Stomach (tissue), 19 donors: ENCODE measurements at places on chromosomes 1 and 21. TPM values are rescaled to one million over a fixed set of nuclear protein-coding genes. Genes with fewer than 3 reads are reported as not detected.
A peak's percentile ranks its signal among the peaks of the same experiment; 100 is the strongest.

DNA sequence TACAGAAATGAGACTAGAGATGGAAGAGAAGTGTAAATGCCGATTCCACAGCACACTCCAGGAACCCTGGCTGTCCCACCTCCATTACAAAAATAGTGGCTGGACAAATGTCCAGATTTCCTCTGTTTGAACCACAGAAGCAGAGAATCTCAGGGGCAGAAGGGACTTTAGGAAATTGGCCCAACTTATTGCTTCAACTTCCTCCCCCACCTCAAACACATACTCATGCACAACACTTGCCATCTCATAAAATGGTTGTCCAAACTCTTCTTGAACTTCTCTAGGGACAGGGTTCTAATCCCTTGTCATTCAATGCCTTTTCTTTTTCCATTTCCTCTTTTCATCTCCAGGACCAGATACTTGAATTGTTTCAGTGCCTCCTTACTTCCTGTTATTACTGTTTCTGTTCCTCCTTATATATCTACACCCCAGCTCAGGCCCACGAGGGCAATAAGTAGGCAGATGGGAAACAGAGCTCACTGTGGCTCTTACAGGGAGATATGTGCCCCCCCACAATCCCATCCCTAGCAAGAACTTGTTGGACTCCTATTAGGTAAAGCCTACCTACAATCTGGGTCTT, 8.5 kb upstream of the B4GALT3 start:
- DNase-seq = no peak

DNA sequence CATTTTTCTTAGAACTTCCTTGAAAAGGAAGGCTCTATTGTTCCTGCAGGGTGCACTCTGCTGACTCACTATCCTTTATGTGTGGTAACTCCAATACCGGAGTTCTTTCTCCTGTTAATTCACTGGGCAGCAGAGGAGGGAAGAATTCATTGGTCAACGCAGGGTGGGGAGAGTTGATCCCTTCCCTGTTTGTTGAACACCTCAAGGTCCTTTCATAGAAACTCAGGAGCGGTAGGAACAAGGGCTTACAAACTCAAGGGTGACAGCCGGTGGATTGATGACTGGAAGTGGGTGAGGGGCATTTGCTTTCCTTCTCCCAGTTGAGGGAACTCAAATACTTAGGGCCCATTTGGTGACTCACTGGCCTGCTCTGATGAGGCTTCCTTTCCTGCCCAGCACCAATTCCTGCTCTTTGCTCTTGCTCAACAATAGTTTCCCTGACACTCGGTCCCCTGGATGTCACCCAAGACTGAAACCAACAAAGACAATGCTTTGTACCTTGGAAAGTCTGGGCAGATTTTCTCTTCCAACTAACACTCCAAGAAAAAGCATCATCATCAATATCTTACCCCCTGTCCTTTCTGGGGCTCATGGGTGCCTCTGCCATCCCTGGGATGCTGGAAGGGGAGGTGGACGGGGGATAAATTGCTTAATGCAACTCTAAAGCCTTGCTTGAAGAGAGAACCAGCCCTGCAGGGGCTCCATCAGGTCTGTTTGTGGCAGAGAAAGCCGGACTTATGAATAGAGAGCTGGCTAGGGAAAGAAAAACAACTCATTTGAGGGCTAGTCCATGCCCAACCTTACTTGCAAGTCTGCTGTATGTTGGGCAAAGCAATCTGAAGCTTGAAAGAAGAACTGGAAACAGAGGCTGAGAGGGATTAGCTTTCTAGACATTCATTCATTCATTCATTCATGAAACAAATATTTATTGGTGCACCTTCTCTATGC, 9.3 kb downstream of the SLC26A9 start:
- DNase-seq = no peak

DNA sequence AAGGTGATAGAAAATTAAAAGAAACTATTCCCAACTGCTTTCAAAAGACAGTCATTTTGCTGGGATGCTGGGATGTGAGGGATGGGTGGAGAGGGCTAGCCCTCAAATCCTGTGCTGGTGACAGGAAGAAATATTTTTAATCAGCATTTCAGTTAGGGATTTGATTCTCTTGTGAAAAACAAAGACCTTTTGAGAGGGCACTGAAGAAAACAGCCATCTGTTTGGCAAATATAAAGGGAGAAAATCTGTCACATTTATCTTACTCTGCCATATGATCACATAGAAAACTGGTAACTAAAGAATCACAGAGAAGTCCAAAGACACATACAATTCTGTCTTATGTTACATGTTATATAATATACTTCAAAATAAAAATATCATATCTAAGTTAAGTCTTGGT, 12.3 kb downstream of the STXBP3 start:
- no peak for DNase-seq

DNA sequence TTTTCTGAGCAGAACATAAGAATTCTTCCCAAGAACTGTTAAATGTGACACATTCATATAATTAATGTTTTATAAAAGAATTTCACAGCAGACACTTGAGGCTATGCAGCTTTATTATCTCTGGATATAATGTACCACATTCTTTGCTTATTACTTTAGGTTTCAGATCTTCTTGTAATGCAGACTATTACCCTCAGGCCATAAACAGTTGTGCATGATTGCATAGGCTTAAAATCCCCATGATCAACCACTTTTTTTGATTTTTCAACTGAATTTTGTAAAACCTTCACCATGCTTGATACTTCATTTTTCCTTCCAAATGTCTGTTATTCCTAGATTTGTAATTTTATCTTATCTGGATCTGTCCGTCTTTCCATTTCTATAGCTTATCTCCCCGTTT, 1355.7 kb downstream of the BRINP3 start:
- no peak for DNase-seq

Gene MEX3A
- not detected for total RNA-seq

DNA sequence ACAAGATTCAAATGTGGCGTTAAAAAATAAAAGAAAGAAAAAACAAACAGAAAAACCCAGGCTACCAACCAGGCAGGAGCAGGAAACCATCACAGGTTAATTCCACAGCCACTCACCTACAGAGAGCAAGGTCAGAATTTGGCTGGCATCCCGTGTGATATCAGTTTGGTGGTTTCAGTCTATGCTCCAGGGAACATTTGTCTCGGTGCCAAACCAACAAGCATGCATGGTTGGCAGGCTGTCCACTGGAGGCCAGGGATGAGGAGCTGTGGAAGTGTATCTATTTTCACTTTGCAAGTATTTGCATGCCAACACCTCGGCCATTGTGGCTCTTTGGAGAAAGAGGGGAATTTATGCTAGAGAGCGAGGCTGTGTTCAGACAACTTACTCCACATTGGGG, 53.1 kb upstream of the PROX1 start:
- peak; percentile 9 for DNase-seq

GRCh38 chr1:111565079-111565478, 54.5 kb upstream of the RAP1A start:
- DNase-seq = no peak

Gene FCRL1
- total RNA-seq = 2.4 TPM

DNA sequence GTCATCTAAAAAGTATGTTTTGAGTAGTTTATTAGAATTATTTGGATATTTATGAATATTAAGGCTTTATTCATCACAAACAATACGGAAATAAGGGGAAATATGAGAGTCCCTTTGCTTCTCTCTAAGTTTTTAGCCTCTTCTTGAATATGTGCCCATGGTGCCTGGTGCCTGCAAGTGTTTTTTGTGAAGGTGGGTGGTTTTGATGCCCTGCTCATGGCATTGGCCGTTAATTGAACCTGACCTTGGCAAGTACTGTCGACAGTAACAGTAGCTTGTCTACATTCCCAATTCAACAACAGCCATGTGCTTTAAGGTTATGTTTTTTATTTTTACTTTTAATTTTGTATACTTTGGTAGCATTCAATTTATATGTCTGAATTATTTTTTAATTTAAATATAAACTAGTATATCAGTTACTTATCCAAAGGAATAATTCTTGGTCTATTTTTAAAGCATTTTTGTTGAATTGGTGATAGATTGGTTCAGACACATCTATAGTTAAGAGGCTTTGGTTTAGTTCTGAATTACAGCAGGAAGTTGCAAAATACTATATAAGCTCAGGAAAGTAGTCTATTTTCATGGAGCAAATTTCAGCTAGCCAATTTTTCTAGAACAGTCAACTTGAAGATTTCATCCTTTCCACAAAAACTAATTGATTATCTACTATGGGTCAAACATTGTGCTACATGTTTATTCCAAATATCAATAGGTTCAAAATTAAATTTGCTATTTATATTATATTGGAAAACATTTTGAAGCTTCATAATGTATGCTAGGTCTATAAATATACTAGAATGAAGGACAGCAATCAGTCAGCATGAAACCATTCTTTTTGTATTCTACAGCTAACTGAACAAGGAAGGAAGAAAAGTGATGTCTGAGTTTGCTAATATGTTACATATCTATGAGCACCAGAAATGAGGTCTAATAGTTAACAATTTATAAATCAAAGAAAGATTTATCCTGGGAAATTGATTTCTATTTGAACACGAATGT, 184.4 kb downstream of the MRPL39 start:
- DNase-seq = no peak

Gene RBM11
- total RNA-seq = not detected

GRCh38 chr1:162219461-162219860, 150.0 kb downstream of the NOS1AP start:
- no peak for DNase-seq

DNA sequence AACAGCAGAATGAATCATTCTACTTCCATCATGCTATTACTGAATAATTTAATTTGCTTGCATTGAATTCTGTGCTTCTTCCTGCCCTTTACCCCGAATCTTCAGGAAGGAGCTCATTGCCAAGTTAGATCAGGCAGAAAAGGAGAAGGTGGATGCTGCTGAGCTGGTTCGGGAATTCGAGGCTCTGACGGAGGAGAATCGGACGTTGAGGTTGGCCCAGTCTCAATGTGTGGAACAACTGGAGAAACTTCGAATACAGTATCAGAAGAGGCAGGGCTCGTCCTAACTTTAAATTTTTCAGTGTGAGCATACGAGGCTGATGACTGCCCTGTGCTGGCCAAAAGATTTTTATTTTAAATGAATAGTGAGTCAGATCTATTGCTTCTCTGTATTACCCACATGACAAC, 44.2 kb downstream of the MAP3K7CL start:
- DNase-seq = no peak

GRCh38 chr1:53274026-53274425, 35.7 kb upstream of the MAGOH start:
- DNase-seq = no peak

DNA sequence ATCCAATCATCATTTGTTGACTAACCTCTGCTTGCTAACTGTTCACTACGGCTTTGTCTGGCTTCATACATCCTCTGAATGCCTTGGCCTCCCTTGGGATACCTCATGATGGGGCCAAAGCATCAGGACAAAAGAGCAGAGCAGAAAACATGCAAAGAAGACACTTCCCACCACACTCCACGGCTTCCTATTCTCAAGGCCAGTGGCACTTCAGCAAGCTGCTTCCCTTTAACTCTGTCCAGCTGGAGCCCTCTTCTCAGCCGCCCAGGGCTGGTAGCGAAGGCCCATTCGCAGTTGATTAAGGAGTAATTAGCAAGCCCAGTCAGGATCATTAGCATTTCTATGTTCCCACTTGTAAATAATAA, 224.3 kb upstream of the FGGY start:
- DNase-seq = no peak

Gene OR2AK2
- not detected for total RNA-seq

DNA sequence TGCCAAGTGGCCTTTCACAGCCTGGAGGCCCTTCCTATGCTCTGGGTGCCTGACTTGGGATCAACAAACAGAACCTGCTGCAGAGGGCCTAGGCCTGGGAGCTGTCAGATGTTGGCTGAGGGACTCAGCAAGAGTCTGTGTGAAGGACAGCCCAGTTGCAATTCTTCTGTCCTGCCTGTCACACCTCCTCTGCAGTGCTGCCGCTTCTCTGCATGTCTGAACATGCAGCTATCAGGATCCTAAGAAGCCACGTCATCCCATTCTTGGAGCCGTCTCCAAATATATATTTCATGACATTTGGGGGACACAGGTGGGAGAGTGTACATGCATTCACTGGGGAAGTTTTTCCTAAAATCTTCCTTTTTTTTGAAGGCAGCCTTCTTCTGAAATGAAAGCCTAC, 8.6 kb downstream of the FCAMR start:
- no peak for DNase-seq

DNA sequence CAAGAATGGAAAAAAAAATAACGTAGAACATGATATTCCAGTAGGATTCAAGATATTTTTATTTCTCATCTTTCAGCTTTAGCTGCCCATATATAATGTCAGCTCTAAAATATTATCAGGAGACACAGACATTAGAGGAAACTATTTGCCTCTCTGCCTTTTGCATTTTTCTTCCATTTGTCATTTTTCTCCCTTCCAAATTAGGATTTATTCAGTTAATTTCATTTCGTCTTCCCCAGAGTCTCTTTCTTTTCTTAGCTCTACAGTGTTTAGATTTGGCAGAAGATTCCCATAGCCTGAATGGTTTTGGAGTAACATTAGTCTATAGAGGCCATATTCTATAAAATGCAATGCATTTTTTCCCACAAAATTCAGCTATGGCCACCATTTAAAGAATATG, 5.1 kb upstream of the ENAH start:
- no peak for DNase-seq

- DNase-seq = peak; percentile 50
Measured at GRCh38 chr1:206467915-206468314, 2.4 kb upstream of the IKBKE start.

DNA sequence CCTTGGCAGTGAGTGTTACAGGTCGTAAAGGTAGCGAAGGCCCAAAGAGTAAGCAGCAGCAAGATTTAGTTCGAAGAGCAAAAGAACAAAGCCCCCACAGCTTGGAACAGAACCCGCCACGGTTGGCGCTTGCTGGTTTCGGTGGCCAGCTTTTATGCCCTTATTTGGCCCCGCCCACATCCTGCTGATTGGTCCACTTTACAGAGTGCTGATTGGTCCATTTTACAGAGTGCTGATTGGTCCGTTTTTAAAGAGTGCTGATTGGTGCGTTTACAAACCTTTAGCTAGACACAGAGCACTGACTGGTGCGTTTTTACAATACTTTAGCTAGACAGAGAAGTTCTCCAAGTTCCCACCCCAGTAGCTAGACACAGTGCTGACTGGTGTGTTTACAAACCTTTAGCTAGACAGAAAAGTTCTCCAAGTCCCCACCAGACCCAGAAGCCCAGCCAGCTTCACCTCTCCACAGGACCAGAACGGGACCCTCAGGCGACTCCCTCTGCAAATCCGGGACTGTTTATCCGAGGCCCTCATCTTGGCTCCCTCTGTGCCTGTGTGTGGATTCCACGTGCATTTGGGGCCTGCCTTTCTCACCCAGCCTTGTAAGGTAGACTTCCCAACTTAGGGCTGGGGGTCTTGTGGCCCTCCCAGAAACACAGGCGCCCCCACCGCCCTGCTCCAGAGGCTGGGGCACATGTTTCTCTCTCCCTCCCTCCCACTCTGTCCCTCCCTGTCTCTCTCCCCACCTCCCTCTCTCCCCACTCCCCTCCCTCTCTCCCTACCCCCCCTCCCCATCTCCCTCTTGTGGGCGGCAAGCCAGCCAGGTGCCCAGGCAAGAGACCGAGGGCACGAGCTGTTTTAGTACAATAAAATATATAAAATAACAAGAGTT, 12.6 kb downstream of the FTCD start:
- DNase-seq = no peak

Gene FCN3
- 2.8 TPM for total RNA-seq
